Stimulated activated CD4-positive, alpha-beta T cell treated with anti-CD3 and anti-CD28 coated beads, Interleukin-15, amount 100 ng/mL, for 48 hours (primary cell): ENCODE measurements at places on chromosomes 1 and 21.
A peak's percentile ranks its signal among the peaks of the same experiment; 100 is the strongest.

DNA sequence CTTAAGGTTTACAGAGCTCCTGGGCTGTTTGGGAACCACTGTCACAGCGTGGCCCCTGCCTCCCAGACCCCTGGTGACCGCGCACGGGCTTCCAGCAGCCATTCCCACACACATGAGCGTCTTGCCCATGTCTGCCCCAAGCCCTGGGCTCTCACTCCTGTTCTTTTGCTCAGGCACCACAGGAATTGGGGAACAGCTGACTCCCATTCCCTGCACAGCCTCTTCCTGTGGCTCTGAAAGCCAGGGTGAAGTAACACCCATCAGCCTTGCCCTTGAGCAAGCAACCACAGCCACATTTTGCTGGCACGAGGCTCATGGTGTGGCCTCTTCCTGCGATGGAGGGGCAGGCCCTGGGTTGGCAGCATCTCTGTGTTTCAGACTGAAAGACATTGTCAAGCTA lies 14.3 kb upstream of the GPR157 start:
- no peak for DNase-seq

DNA sequence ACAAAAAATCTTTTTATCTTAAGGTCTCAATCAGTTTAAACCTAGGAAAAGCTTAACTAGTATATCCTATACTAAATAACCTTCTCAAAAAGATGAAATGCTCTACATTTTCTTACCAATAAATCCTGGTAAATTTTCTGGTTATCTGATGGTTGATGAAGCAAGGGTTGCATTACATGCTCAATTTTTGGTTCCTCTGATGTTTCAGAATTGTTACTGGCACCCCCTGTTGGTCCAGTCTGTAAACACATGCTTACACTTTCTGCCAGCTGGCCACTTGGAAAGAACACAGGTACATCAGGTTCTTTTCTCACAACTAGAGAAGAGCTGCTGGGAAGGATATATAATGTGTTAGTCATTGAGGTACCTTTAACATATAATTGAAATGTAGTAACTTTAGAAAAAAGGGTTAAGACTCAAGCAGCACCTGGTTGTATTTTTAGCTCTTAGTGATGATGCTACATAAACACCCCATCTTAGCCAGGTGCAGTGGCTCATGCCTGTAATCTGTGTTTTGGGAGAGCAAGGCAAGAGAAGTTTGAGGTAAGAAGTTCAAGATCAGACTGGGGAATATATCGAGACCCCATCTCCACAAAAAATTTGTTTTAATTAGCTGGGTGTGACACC lies 30.9 kb upstream of the TAL1 start:
- DNase-seq = peak; percentile 16

DNA sequence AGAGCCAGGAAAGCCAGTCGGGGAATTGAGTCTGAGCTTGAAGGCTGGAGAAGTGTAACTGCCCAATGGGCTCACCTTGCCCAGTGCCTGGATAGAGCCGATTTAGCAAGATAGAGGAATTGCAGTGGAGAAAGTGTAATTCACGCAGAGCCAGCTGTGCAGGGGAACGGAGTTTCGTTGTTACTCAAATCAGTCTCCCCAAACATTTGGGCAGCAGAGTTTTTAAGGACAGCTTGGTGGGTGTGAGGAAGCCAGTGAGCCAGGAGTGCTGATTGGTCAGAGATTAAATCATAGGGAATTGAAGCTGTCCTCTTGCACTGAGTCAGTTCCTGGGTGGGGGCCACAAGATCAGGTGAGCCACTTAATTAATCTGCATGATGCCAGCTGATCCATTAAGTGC lies 28.4 kb upstream of the NLRP3 start:
- no peak for DNase-seq

- no peak for DNase-seq
Observed at GRCh38 chr1:180921386-180921785, 8.7 kb downstream of the KIAA1614 start.

GRCh38 chr1:50179639-50180038 lies 70.9 kb downstream of the ELAVL4 start:
- no peak for DNase-seq

- DNase-seq = no peak
Observed at GRCh38 chr1:56331892-56332567, 247.3 kb downstream of the PLPP3 start.

DNA sequence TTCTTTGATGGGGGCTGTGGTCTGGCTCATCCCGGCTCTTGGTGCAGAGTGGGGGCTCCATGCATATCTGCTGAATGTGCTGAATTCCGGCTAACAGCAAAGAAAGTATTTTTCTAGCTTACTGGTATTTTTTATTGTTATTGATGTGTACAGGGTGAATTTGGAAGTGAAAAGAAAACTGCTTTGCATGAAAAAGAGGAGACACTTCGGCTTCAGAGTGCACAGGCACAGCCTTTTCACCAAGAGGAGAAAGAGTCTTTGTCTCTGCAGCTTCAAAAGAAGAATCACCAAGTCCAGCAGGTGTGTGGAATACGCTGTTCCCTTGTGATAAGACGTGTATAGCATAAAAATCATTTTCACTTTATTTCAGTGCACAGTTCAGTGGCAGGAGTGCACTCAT lies 57.6 kb downstream of the PCNT start:
- no peak for DNase-seq

GRCh38 chr1:22262583-22262982 lies 119.7 kb upstream of the WNT4 start:
- no peak for DNase-seq

- DNase-seq = no peak
Observed at GRCh38 chr1:170932236-170932635, 3.1 kb upstream of the MROH9 start.

DNA sequence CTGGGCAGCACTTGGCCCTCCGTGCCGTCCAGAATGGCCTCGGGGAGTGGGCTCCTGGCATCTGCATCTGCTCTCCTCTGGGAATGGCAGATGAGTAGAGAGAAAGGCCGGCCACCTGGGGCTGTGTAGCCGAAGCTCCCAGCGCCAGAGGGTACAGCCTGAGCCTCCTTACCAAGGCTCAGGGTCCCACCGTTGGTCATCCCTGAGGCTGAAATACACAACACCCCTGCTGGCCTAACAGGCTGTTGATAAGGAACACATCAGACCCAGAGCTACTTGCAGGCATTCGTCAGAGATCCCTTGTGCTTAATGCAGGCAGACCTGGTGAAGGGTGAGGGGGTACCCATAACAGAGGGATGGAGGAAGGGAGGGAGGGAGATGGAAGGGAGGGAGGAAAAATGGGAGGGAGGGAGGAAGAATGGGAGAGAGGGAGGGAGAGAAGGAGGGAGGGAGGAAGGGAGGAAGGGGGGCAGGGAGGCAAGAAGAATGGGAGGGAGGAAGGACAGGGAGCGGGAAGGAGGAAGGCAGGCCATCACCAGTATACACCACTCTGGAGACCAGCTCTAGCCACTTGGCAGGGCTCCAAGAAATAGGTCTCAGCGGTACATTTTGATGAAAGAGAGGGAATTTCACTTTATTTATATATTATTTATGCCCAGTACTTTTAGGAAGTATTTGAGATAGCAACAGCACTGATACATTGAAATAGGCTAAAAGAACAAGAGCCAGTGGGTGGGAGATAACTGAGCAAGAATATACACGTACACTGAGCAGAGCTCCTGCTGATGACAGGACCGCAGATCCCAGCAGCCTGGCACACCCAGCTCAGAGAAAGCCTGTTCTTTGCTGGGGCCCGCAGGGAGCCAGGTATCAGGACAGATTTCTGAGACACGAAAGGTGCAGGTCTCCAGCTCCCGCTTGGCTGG lies 315.0 kb upstream of the VAMP3 start:
- DNase-seq = no peak

DNA sequence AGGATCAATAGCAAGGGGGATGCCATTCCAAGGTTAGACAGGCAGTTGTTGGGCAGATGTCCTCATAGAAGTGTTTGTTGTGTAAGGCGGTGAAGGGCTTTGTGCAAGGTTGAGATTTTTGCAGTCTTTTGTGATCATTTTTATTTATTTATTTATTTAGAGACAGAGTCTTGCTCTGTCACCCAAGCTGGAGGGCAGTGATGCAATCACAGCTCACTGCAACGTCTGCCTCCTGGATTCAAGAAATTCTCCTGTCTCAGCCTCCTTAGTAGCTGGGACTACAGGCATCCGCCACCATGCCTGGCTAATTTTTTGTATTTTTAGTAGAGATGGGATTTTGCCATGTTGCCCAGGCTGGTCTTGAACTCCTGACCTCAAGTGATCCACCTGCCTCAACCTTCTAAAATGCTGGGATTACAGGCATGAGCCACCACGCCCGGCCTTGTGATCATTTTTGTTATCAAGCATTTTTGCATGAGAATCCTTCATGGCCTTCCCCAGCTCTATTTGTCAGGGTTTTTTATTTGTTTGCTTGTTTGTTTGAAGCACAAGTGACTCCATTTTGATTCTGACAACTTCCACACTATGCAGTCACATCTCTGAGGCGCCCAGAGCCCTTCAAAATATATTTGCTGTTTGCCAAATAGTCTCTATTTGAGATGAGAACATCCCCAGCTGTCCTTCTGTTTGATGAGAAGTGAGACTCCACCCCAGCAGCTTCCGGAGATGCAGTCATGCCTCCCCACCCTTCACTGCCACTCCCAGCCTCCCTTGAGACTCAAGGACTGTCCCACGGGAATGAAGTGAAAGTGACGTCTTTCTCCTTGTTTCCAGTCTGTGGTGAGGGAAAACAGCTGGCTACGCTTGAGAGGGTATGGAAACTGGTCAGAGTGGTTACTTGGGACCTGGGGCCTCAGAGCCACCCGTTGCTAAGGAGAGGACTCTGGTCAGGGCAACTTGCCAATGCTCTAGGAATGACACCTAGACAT lies 38.0 kb downstream of the TMEM50B start:
- no peak for DNase-seq
